ENCODE measurements at places on chromosomes 13 and 19.

- DNase-seq, result no peak
Measured at GRCh38 chr19:42965176-42965575, 28.2 kb upstream of the PSG7 start.

GRCh38 chr19:39438270-39438934 lies 2.7 kb upstream of the RPS16 start:
- no peak for DNase-seq

- no peak for DNase-seq
Measured at GRCh38 chr13:46296115-46296822, 84.5 kb downstream of the LRRC63 start.

GRCh38 chr19:5492635-5493409 lies 37.6 kb downstream of the ZNRF4 start:
- no peak for DNase-seq

DNA sequence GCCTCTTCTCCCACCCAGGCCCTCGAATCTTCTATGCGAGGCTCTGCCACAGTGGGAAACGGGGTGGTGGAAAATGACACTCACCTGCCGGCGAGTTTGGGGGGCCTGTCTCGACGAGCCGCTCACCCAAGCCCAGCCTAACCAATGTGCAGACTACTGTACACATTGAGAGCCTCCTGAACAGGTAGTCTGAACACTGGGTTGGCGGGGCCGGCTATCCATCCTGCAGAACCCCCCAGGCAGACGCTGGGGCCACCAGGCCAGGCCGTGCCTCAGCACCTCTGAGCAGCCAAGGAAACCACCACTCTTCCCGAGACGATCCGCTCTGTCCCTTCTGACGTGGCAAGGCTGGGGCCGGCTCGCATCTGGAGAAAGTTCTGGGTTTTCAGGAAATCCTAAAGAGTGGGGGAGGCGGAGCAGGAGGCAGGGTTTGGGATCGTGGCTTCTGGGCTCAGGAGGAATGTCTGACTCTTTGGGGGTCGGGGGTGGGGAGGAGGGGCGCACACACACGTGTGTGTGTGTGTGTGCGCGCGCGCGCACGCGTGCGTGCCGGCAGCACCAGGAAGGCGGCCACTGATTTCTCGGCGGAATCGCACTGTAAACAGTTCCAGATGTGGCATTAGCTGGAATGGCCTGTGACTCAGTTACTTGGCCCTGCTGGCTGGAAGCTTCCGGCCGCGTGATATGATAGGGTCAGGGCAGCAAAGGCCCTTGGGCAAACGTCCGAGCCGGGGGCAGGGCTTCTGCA lies 18.5 kb downstream of the TMED1 start:
- no peak for DNase-seq

DNA sequence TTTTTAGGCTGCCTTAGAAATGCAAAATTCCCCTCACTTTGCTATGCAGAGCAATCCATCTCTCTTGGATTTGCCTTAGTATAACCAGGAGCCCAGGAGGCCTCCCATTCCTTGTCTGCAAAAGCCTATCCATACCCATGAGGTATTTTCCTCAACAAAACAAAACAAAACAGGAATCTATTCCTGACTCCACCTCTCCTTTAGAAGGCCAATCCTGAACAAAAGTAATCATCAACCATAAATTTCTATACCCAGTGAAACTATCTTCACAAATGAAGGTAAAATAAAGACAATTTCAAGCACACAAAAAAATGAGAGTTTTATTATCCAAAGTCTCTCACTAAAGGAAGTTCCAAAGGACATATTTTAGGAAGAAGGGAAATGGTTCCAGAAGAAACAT lies 365.7 kb downstream of the KCNRG start:
- no peak for DNase-seq

DNA sequence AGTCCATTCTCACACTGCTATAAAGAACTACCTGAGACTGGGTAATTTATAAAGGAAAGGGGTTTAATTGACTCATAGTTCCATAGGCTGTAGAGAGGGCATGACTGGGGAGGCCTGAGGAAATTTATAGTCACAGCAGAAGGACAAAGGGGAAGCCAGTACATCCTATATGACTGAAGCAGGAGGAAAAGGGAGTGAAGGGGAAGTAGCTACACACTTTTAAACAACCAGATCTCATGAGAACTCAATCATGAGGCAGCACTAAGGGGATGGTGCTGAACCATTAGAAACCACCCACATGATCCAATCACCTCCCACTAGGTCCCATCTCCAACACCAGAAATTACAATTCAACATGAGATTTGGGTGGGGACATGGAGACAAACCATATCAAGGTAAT lies 209.1 kb downstream of the DIAPH3 start:
- DNase-seq, result no peak

DNA sequence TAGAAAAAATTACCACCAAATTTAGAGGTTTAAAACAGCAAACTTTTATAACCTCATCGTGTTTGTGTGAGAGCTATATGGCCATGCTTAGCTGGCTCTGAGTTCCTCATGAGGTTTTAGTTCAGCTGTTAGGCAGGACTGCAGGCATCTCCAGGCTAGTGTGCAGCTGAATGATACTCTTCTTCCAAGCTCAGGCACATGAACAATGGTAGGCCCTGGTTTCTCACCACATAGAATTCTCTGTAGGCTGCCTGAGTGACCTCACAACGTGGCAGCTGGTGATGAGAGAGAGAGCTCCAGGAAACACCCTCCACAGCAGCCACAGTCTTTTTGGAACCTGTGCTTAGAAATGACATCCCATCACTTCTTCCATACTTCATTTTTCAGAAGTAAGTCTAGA lies 540.6 kb upstream of the MIR17HG start:
- DNase-seq, result no peak

GRCh38 chr13:33639626-33640080 lies 178.3 kb upstream of the RFC3 start:
- no peak for DNase-seq

GRCh38 chr19:29439688-29440550 lies 85.9 kb upstream of the VSTM2B start:
- DNase-seq, result no peak

- DNase-seq, result peak; percentile 7
Measured at GRCh38 chr13:26872525-26873385, 112.2 kb upstream of the GPR12 start.

DNA sequence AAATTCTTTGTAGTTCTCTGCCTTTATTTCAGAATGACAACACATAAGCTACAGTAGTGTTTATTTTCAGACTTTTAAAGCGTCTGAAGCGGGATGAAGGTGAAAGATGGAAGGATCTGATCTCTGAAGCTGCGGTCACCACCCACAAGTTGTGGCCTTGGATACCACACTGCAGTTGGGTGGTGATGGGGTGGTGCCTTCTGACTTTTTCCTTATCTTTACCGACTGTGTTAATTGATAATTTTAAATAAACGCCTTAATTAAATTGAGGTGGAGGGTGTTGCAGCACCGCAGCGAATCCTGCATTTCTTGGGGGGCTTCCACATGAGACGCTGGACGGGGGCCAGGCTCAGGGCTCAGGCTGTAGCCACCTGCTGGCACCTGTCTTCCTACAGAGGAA lies 1.3 kb downstream of the TFDP1 start:
- no peak for DNase-seq

DNA sequence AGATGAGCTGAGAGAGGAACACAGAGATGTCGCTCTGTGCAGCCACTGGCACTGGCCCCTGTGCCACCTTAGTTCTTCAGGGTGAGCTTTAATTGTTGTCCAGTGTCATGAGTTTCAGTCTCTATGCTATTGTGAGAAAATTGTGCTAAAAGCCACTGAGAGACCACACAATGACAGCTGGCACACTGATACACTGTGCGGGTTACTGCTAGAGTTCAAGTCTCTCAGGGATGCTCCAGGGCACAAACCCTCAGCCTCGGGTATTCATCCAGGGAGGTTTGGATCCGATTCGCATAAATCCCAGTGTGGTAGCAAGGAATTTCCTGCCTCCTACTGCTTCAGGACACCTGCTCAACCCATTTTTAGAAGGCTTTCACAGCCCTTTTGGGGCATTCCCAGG lies 68.1 kb upstream of the EDNRB start:
- DNase-seq, result no peak

GRCh38 chr19:41991025-41991424 lies 3.0 kb downstream of the ATP1A3 start:
- DNase-seq, result no peak

DNA sequence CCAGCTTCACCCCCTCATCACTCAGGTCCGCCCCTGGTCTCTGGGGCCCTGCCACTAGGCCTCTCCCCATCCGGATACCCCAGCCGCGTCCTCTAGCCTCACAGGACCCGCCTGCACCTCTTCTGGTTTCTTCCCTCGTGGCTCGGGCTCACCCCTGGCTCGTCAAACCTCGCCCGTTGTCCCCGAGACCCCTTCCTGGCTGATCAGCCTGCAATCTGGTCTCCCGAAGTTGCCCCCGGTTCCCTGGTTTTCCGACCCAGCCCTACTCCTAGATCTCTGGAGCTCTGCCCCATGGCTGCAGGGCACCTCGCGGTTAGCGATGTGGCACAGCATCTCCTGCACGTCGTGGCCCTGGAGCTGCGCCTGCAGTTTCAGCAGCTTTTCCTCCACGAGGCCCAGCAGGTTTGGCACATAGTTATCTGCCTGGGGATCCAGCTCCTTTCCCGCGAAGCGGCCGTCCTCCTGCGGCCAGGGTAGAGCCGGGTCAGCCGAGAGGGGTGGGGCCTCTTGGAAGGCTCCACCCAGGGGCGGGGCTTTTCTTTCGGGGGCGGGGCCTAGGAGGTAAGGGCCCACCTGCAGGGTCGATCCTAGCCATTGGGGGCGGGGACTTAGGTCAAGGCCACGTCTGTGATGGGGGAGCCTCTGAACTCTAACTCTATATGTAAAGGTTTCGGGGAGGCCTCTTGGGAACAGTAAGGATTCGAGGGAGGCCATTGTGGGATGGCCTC lies 2.4 kb upstream of the RGL3 start:
- peak; percentile 12 for DNase-seq

GRCh38 chr13:59829690-59830089 lies 334.0 kb downstream of the DIAPH3 start:
- no peak for DNase-seq

GRCh38 chr13:102645701-102646100 lies 48.9 kb downstream of the TPP2 start:
- DNase-seq, result no peak

DNA sequence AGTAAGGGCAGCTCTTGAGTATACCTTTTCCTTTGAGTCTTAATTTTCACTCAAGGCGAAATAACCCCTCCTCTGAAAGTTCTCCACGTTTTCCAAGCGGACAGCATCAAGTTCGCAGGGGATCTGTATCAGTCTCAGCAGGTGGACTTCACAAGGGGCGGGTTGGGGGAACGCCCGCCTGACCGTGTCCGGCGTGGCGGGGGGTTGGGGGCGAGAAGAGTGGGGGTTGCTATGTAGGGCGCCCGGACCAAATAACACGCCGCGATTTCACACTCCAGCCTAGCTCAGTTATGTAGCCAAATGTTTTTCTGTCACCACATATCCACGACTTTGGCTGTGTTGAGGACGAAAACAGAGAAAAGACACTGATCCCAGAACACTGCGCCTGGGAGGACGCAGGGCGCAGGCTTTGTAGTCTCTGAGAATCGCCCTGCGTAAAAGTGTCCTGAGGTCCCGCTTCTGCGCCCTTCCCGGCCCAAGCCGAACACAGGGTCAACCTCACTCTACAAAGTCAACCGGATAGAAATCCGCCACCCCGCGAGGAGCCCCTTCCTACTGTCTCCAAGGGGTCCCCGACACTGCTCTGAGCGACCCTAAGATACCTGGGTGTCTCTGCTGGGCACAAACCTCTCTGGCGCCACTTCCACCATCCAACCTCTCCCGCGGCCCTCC lies 524 bp downstream of the RUBCNL start:
- no peak for DNase-seq

DNA sequence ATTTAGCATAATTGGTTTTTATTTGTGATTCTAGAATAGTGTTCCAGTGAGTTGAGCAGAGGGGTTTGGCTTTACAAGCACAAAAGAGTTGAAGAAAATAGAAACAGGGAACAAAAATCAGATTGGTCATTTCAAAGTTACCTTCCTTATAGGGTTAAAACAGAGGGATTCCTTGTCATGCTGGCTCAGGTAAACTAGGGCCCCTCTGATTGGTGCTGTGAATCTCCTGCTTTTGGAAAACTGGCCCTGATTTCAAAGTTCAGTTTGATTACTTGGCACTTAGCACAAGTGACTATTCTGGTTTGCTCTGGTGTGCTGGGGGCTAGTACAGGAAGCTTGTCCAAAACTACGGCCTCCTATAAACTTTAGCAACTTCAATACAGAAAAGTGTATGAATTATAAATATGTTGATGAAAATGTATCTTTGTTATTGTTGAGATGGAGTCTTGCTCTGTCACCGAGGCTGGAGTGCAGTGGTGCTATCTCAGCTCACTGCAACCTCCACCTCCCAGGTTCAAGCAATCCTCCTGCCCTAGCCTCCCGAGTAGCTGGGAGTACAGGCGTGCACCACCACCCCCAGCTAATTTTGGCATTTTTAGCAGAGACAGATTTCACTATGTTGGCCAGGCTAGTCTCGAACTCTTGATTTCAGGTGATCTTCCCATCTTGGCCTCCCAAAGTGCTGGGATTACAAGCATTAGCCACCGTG lies 1.9 kb upstream of the MRPS31 start:
- DNase-seq, result no peak

GRCh38 chr19:47188507-47189033 lies 42.4 kb downstream of the BBC3 start:
- DNase-seq, result no peak

DNA sequence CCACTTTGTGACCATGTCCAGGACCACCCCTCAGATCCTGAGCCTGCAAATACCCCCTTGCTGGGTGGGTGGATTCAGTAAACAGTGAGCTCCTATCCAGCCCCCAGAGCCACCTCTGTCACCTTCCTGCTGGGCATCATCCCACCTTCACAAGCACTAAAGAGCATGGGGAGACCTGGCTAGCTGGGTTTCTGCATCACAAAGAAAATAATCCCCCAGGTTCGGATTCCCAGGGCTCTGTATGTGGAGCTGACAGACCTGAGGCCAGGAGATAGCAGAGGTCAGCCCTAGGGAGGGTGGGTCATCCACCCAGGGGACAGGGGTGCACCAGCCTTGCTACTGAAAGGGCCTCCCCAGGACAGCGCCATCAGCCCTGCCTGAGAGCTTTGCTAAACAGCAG lies 7.7 kb upstream of the CEACAM7 start:
- no peak for DNase-seq

DNA sequence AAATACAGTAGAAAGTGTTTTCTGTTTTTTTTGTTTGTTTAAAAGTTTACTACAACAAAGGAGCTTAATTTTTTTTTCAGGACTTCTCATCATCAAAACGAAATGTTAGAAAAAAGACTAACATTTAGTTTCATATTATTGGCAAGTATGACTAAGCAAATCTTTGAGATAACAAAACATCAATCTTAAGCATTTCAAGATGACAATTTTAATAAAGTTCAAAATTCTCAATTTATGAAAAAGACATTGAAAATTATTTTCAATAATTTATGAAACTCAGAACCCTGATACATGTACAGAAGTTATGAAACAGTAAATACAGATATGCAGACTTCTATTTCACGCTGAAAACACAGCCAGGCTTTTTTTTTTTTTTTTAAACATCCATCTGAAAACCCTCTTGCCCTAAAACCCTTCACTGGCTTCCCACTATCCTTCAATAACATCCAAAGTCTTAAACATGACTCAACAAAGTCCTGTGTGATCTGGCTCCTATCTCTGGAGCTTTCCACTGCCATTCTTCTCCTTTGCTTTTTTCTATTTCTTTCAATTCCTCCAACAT lies 3.9 kb downstream of the RBM26 start:
- DNase-seq, result no peak

- DNase-seq, result no peak
Measured at GRCh38 chr13:113207460-113207859, 1.0 kb downstream of the PCID2 start.

- peak; percentile 27 for DNase-seq
Measured at GRCh38 chr19:51439021-51439465, 19.2 kb downstream of the SIGLEC8 start.

- no peak for DNase-seq
Measured at GRCh38 chr19:43483281-43483680, 17.9 kb upstream of the LYPD3 start.

- no peak for DNase-seq
Measured at GRCh38 chr13:110225609-110226574, 81.1 kb downstream of the COL4A1 start.

Data from central memory CD4-positive, alpha-beta T cell (primary cell).